ENCODE measurements at places on chromosomes 5 and 9. TPM values are rescaled to one million over a fixed set of nuclear protein-coding genes. Genes with fewer than 3 reads are reported as not detected.

Gene P4HA2
- polyA plus RNA-seq, result 33.1 TPM

Gene SV2C
- 0.07 TPM for polyA plus RNA-seq

Gene REEP2
- polyA plus RNA-seq, result 7.2 TPM

Gene TEX48
- polyA plus RNA-seq, result not detected

Gene SLIT3
- polyA plus RNA-seq, result 48.8 TPM

Gene BRINP1
- polyA plus RNA-seq, result 7.0 TPM

Gene CDC37L1
- 20.8 TPM for polyA plus RNA-seq

Gene PTPDC1
- polyA plus RNA-seq, result 11.2 TPM

Gene NR5A1
- polyA plus RNA-seq, result not detected

Gene ZNF462
- polyA plus RNA-seq, result 22.0 TPM

Gene CDC25C
- polyA plus RNA-seq, result 7.8 TPM

Gene TAS2R1
- polyA plus RNA-seq, result not detected

Gene DCANP1
- not detected for polyA plus RNA-seq

Gene C9orf153
- polyA plus RNA-seq, result not detected

Gene WDR55
- polyA plus RNA-seq, result 12.8 TPM

Gene UBE2B
- 115 TPM for polyA plus RNA-seq

Gene ATOSB
- 11.8 TPM for polyA plus RNA-seq

Gene INSL4
- polyA plus RNA-seq, result not detected

Gene CBY3
- 0.28 TPM for polyA plus RNA-seq

Gene RNF183
- polyA plus RNA-seq, result 6.6 TPM

Gene CA9
- polyA plus RNA-seq, result 0.31 TPM

Gene PCDHB5
- polyA plus RNA-seq, result 8.1 TPM

Gene CLIC3
- polyA plus RNA-seq, result not detected

Gene VLDLR
- 27.0 TPM for polyA plus RNA-seq

Gene FAM221B
- polyA plus RNA-seq, result 0.11 TPM

Gene CCL19
- not detected for polyA plus RNA-seq

Gene CYLC2
- not detected for polyA plus RNA-seq

Gene BTNL8
- polyA plus RNA-seq, result 0.44 TPM

Gene TLX3
- polyA plus RNA-seq, result not detected

Gene PTGER4
- 12.2 TPM for polyA plus RNA-seq

Gene TRIM32
- polyA plus RNA-seq, result 23.8 TPM

Gene PTPN3
- 51.3 TPM for polyA plus RNA-seq

Gene ANKS6
- polyA plus RNA-seq, result 22.4 TPM

Gene MRPS2
- 41.1 TPM for polyA plus RNA-seq

Gene C7
- polyA plus RNA-seq, result 179 TPM

Gene PRRX2
- 0.92 TPM for polyA plus RNA-seq

Gene GARIN3
- not detected for polyA plus RNA-seq

Gene CDO1
- 17.8 TPM for polyA plus RNA-seq

Gene TXNDC8
- not detected for polyA plus RNA-seq

Gene BBLN
- 30.9 TPM for polyA plus RNA-seq

Gene C5orf52
- not detected for polyA plus RNA-seq

Gene EDIL3
- 59.4 TPM for polyA plus RNA-seq

Data from right renal cortex interstitium (tissue), 3 donors.